CD4-positive, alpha-beta T cell treated with Interleukin-6 for 4 hours (primary cell): ENCODE measurements at places on chromosomes 6 and 20.

GRCh38 chr6:52534966-52535390 is 41.9 kb downstream of the TRAM2 start:
- DNase-seq: no peak

DNA sequence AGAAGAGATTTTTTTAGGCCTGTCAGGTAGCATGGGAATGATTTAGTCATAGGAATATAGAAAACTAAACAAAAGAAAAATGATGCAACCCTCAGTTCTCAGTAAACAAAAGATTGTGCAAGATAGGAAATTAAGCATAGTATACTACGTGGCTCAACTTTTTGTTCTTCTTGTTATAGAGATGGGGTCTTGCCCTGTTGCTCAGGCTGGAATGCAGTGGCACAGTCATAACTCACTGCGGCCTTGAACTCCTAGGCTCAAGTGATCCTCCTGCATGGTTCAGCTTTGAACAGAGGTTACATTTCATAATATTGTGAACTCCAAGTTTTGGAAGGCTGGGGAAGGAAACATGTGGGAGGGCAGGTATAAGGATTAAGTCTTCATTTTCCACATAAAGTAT is 28.5 kb downstream of the SLX4IP start:
- no peak for DNase-seq

GRCh38 chr20:36861875-36862801 is 13.8 kb upstream of the TLDC2 start:
- no peak for DNase-seq

DNA sequence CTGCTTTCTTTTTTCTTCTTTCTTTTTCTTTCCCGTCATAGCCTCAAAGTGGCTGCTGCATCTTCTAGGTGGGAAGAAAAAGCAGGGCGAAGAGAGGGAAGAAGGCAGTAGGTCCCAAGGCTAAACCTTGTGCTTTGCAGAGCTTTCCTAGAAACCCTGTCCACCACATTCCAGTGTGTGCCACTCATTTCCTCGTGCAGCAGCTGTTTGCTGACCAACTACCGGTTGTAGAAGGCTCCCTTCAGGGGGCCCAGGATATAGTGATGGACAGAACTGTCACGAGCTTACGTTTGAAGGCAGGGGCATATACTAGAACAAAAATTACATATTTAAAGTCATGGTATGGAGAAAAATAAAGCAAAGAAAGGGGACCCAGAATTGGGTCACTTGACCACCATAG is 103.0 kb downstream of the SASH1 start:
- no peak for DNase-seq

DNA sequence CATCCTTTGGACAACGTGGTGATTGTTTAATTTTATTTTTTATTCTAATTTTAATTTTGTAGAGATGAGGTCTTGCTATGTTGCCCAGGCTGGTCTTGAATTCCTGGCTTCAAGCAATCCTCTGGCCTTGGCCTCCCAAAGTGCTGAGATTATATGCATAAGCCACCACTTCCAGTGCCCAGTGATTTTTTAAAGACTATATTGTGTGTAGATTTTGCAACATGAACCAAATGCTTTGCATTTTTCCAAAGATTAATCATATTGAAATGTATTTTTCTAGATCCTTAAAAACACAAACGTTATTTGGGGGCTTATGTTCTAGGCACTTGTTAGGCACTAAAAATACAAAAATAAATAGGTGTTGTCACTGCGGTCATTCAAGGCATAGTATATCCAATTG is 117.6 kb upstream of the CCN2 start:
- DNase-seq: no peak

GRCh38 chr6:2579804-2580570 is 170.7 kb downstream of the MYLK4 start:
- DNase-seq: no peak

- no peak for DNase-seq
Measured at GRCh38 chr20:58138395-58138794, 90.1 kb downstream of the ANKRD60 start.

GRCh38 chr6:146767632-146768031 is 168.9 kb downstream of the ADGB start:
- DNase-seq: no peak

GRCh38 chr6:43575105-43575771 is 600 bp downstream of the XPO5 start:
- DNase-seq: peak; percentile 4

DNA sequence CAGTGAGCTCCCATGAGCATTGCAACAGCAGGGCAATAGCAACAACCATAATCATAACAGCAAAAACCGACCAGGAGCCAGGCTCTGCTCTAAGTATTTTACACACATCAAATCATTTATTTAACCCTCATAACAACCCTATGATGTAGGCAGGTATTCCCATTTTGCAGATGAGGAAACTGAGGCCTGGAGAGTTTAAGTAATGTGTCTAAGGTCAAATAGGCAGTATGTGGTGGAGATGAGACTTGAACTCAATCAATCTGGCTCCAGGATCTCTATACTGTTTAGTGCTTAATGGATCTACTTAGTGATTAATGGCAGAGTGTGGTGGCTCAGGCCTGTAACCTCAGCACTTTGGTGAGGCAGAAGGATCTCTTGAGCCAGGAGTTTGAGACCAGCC is 3.4 kb downstream of the TMEM151B start:
- no peak for DNase-seq

GRCh38 chr6:30895343-30895742 is 11.0 kb downstream of the DDR1 start:
- DNase-seq: no peak

GRCh38 chr6:50003139-50003538 is 18.7 kb downstream of the DEFB110 start:
- no peak for DNase-seq

- DNase-seq: peak; percentile 62
Measured at GRCh38 chr6:38871741-38872568, 156.8 kb downstream of the DNAH8 start.

DNA sequence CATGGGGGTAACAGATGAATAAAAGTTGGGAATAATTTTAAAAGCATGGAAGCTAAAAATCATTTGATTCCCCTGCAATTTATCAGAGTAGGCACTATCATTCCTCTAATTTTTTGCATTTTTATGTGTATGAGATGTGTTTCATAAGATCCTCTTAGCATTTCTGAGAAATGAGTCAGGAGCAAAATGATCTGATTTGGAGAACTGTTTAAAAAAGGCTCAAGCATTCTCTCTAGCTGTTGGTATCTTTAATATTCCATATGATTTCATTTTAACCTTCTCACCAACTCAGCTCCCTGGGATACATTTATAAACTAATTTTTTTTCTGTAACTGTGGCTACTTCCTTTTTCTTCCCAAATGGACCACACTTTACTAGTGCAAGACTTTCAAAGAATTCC is 60.9 kb downstream of the MCHR2 start:
- DNase-seq: no peak

DNA sequence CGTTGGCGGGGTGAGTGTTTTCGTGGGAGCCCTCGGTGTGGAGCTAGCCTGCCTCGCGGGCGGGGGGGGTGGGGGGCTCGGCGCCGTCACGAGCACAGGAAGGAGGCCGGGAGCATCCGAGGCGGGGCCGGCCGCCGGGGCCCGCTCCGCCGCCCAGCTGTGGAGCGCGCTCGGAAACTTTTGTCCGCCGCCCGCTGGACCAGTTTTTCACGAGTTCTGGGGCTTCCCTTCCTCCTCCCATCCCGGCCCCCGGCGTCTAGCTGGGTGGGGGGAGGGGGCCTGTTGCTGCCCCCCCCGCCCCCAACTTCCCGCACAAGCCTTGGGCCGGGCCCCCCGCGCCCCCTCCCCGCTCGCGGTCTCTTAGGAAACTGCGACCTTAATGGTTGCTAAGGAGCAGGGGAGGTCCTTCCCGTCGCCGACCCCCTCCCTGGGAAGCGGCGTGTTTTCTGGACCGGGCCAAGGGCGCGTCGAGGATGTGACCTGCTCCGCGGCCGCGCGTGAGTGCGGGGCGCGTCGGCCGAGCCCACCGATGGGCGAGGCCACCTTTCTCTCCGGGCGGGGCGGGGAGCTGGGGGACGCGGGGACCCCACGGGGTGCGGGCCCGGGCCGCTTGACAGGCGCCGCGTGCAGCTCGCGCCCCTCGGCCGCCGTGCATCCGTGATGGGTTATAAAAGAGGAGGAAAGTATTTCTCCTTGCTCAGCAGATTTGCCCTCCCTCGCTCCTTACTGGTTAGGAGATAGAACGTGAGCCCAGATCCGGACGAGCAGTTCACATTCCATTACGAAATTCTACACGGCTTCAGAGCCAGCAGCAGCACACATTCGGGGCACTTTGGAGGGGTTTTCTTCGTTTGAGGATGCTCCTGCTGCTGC is 1.4 kb downstream of the RREB1 start:
- DNase-seq: peak; percentile 64

DNA sequence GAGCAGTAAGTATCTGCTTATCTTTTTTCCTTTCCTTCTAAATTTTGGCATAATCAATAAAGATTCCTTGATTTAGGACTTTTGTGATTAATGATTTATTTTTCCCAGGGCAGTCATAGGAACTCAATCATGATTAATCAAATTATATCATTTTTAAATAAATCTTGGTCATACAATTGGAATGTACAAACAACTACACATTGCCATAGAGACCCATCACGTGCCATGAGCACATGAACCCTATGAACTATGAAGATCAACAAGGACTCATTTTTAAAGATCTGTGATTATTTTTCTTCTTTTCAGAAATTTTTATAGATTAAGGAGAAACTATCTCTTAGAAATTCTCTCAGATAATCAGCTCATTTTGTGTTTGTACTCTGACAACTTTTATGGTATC is 622.4 kb downstream of the BCKDHB start:
- no peak for DNase-seq

- no peak for DNase-seq
Measured at GRCh38 chr6:25263657-25264056, 15.5 kb upstream of the CARMIL1 start.

- no peak for DNase-seq
Measured at GRCh38 chr20:5327356-5327755, 10.6 kb upstream of the PROKR2 start.

GRCh38 chr6:90039911-90040310 is 145.6 kb downstream of the GJA10 start:
- no peak for DNase-seq

- DNase-seq: no peak
Measured at GRCh38 chr20:47464380-47465101, 37.1 kb upstream of the NCOA3 start.

GRCh38 chr20:57393321-57394120 is 2.3 kb downstream of the RBM38 start:
- DNase-seq: no peak

- DNase-seq: no peak
Measured at GRCh38 chr20:8740265-8740664, 328.6 kb upstream of the PLCB4 start.

DNA sequence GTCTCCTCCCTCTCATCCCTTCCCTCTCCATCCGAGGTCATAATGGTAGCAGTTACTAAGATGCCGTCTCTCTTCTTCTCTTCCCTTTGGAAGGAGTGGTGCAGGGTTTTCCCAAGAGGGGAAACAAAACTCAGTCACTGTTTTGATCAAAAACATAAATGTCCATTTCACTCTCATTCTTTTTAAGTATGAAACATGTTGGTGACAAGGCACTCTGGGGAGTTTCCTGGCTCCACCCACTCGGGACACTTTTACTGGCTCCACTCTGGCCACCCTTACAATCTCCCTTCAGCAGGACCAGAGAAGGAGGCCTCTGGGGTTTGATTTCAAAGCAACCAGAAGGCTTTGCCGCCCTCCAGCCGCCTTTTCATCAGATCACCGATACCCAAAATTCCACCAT is 57.0 kb downstream of the FGD2 start:
- DNase-seq: no peak

GRCh38 chr6:107448776-107449175 is 10.6 kb downstream of the PDSS2 start:
- DNase-seq: no peak

- DNase-seq: no peak
Measured at GRCh38 chr20:8943631-8944030, 125.3 kb upstream of the PLCB4 start.

DNA sequence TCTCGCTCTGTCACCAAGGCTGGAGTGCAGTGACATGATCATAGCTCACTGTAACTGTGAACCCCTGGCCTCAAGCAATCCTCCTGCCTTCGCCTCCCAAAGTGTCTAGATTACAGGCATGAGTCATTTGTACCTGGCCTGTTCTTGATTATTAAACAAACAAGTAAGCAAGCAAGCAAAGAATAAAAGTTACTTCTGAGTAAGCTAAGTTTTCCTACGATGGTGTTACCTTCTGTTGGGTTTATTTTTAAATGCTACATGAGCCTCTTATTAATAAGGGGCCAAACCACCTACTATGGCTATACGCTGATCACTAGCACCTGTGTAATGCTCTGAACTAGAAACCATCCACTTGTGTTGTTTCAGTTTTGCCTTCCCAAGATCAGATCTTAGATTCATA is 50.8 kb downstream of the IL22RA2 start:
- DNase-seq: no peak
